ENCODE measurements at places on chromosomes 7 and 10.

DNA sequence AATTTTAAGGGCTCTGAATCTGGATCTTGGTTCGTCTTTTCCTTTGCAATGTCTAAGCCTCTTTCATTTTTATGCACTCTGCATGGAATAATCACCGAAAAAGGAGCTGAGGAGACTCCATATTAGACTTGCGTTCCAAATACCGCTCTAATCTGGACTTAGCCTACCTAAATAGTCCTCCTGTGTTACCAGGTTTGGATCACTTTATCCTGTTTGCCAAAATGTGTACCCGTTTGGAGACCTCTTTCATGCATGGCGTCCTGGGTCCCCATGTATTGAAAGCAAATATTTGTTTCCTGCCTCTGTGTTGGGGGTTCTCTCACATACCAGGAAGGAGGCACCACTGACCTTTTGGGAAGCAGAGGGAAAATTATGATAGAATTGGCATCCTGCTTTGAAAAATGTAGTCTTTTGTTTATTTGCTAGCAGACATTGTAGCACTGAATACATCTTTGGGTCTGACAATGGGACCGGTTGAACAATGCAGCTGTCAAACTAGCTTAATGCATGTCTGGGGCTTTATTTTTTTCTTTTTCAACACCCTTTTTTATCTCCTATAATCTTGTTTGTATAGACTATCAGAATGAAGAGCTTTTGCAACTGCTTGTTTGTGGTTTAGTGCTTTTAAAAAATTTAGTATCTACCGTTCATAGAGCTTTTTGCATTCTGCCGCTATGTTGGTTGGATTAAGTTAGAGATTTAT lies 11.8 kb upstream of the CELF2 start:
- DNase-seq: no peak

- DNase-seq: no peak
Observed at GRCh38 chr10:109287858-109288257, 635.5 kb downstream of the XPNPEP1 start.

DNA sequence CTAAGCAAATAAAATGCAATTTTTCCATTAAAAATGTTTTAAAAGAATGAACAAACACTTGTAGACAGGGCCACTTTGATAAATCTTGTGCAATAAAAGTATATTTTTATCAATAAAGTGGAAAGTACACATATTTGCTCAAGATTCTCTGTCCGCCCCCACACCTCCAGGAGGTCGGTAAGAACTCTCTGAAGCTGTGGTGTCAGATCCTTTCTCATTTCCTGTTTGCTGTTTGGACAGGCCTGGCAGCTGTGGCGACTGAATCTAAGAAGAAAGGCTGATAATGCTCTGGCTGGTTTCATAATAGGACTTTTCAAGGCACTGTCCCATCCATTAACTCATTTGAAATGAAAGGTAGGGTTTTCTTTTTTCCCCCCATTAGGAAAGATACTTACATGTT lies 15.3 kb upstream of the ASB4 start:
- no peak for DNase-seq

DNA sequence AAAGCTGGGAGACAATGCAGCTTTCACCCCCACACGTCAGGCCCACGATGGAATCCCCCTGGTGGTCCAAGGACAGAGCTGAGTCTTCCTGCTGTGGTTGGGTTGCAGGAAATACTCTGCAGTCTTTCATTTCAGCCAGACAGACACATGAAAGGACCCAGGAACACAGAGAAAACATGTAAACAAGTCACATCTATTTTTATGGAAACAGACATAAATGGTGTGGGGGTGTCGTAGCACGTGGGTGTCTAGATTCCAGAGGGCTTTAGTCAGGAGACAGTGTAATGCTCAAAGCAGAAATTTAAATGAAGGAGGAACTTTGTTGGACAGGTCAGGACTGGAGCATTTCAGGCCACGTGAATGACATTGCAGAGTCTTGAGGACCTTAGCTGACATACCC lies 444.6 kb downstream of the SUGCT start:
- no peak for DNase-seq

GRCh38 chr7:137916564-137916963 lies 69.8 kb upstream of the DGKI start:
- DNase-seq: no peak
